ENCODE measurements at places on chromosomes 7 and 10.

GRCh38 chr10:110600487-110601101 is 33.1 kb downstream of the SMC3 start:
- peak; percentile 36 for DNase-seq

- DNase-seq: no peak
These were observed 44.6 kb downstream of the COL28A1 start for GRCh38 chr7:7491044-7491443.

DNA sequence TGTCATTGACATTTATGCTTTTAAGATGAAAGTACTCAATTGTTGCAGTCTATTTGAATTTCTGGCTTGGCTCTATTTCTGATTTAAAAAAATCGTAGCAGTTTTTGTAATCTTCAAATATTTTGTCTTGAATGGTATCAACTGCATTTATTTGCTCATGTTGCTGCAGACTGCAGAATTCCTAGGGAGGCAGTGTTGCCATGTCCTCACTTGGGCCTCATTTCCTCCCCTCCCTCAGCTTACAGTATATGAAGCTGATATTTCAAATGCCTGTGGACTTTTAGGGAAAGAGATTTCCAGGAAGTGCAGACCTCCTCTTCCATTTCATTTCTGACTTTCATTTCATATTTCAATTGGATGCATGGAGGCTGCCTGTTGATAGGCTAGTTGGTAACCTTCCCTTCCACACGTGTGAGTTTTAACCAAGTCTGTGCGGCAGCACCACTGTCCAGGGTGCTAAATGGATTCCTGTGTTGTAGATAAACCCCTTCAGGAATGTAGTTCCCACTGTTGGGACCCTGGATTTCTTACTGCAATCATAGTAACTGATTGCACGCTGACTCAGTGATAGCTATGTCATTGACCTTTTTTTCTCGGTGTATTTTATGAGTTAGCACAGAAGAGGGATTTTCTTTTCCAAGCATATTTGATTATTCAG is 17.5 kb downstream of the VPS50 start:
- no peak for DNase-seq

GRCh38 chr10:9091530-9092093 is 1037.1 kb downstream of the GATA3 start:
- no peak for DNase-seq

DNA sequence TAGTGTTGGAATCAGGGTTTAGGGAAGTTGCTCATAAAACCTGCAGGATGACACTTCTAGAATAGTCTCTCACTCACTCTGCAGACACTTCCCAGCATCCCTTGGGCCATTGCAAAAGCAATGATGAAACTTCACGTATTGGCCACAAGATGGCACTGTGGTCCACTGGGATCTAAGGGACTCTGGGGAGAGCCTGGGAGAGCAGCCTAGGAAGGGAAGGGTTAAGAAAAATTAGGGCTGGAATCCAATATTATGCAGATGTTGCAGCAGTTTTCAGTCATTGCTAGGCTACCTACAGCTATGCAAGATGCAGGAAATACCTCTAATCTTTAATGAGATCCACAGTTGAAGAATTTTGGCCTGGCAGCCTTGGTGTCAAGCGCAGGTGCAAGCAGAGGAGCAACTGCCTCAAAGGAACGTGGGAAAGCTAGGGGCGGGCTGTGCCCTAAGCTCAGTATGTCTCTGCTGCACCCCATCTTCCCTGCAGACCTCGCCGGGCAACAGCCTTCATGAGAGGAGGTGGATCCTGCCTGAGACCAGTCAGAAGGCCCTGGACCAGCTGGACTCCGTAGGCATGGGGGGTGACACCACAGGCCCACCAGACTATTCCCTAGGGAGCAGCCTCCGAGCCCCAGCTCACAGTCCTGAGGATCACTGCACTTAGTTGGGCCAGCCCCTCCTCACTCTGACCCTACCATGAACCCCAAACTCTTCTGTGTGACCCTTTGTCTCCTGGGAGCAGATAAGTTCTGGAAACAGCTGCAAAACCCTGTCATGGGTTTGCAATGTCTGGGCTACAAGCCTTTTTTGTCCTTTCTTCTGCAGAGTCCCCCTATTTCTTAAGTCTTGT is 127.9 kb upstream of the PRSS58 start:
- DNase-seq: peak; percentile 61

- DNase-seq: no peak
These were observed 644 bp upstream of the ABI1 start for GRCh38 chr10:26861205-26861998.

DNA sequence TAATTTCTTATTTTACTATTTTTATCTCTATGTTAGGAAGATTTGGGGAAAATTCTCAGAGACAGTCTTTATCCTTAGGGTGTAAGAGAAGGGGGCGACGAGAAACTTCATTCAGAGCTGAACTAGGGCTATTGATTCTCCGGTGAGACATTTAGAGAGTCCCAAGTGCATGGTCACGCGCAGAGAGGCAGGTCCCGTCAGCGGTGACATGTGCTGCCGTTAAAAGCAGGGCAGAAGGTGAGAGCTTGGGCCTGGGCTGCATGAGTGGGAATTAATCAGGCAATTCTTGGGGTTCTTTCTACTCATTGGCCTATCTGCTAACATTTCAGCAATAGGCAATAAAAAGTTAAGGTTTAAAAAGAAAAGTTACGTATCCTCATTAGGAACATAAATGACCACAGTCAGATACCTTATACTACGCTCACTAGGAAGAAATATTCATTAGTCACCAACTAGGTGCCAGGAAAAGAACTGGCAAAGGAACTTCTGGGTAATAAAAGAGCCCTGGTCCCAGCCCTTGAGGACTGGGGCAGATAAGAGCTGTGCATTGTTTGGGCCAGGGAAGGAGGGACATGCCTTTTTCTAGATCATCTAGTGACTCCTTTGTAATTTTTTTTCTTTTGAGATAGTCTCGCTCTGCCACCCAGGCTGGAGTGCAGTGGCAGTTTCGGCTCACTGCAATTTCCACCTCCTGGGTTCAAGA is 21.2 kb downstream of the PRKCQ start:
- no peak for DNase-seq

GRCh38 chr10:54914049-54914448 is 113.0 kb upstream of the PCDH15 start:
- no peak for DNase-seq

GRCh38 chr7:17495655-17496394 is 197.4 kb downstream of the AHR start:
- no peak for DNase-seq

DNA sequence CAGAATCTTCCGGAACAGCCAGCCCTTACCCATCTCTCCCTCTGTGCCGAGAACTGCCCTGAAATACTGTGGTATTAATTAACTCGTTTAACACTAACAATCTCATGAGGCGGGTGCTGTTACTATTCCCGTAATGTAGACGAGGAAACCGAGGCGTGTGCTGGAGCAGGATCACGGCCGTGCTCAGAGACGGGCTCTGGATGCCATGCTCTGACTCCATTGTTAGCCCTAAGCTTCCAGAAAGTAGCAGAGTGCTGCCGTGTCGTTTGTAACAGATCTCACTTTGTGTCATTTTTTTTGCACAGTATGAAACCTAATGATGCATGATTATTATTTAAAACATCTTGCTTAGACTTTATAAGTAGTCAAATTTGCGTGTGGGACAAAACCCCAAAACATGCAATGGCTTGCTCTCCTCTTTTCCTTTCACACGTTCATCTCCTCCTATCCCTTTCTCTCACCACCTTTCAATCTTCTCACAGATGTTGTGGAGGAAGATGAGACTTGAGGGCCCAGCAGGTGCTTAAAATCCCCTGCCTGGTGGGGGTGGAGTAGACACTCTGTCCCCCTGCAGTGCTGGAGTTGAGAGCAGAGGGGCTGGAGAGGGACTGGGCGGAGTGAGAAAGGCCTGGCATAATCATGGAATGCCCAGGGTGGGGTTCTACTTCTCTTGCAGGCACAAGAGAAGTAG is 482 bp upstream of the ACTR3C start:
- DNase-seq: no peak

GRCh38 chr7:8229927-8230326 is 32.0 kb downstream of the ICA1 start:
- DNase-seq: no peak

All from HFF-Myc (cell line).